ENCODE measurements at places on chromosomes 5 and 9. TPM values are rescaled to one million over a fixed set of nuclear protein-coding genes. Genes with fewer than 3 reads are reported as not detected.

AJM1 gene
- 4.0 TPM for total RNA-seq

SHLD3 gene
- 1.8 TPM for total RNA-seq

SLC6A19 gene
- total RNA-seq: not detected

WDR36 gene
- total RNA-seq: 69.1 TPM

ZDHHC11B gene
- not detected for total RNA-seq

ZNF608 gene
- total RNA-seq: 10.1 TPM

PRRT1B gene
- not detected for total RNA-seq

ZCCHC7 gene
- 17.2 TPM for total RNA-seq

PCDHB1 gene
- not detected for total RNA-seq

GZMA gene
- not detected for total RNA-seq

CARD9 gene
- 3.1 TPM for total RNA-seq

PCDHGC5 gene
- 7.3 TPM for total RNA-seq

LCN1 gene
- 0.20 TPM for total RNA-seq
